ENCODE measurements at places on chromosomes 2 and 18. TPM values are rescaled to one million over a fixed set of nuclear protein-coding genes. Genes with fewer than 3 reads are reported as not detected.
A peak's percentile ranks its signal among the peaks of the same experiment; 100 is the strongest.

- no peak for DNase-seq
Measured at GRCh38 chr2:48715956-48716355, 39.6 kb downstream of the LHCGR start.

DNA sequence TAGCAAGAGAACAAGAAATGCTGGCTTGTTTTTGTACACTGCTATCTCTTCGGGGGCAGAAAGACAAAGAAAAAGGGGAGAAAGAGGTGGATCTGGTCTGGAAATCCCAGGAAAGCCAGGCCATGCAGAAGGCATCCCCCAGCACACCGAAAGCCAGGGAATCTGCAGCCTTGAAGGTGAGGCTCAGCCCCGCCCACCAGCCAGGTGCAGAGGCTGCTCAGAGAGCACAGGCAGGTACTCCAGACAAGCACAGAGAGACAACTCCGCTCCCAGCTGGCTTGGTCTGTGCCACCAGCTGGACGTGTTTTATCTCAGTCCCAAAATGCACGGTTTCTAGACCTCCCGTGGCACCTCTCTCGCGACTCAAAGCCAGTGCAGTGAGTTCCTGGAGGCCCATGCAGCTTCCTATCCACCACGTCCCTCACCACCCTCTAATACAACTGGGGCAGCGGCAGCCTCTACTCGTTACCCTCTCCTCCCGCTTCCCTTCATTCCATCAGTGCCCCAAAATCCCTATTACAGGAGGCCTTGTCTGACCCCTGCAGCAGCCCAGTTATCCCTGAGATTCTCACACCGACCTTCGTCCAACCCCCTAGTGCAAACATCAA lies 62.8 kb downstream of the HDAC4 start:
- DNase-seq: peak; percentile 48

DNA sequence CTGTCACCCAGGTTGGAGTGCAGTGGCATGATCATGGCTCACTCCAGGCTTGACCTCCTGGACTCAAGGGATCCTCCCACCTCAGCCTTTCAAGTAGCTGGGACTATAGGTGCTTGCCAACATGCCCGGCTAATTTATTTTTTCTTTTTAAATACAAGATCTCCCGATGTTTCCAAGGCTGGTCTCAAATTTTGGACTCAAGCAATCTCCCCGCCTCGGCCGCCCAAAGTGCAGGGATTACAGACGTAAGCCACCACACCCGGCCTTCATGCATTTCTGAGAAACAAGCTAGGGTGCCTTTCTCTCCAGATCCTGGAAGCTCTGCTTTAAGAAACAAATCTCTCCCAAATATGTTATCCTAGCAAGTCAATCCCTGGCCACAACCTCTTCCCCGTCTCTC lies 234.1 kb downstream of the FBXO15 start:
- DNase-seq: no peak

DNA sequence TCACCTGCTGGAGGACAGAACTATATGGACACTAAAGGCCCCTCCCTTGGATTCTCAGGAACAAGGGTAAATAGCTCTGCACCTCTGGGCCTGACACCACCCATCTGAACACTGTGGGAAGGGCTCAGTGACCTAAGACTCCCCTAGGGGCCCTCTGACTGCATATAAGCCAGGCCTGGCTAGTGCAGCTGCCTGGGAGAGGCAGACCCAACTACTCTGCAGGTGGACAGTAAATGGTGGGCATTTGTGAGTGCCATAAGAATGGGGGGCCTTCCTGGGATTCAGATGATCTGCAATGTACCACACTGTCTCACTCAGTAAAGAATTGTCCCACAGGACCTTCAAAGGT lies 11.2 kb upstream of the WIPF1 start:
- DNase-seq: no peak

GRCh38 chr18:77899972-77900754 lies 650.5 kb downstream of the GALR1 start:
- DNase-seq: peak; percentile 2

DNA sequence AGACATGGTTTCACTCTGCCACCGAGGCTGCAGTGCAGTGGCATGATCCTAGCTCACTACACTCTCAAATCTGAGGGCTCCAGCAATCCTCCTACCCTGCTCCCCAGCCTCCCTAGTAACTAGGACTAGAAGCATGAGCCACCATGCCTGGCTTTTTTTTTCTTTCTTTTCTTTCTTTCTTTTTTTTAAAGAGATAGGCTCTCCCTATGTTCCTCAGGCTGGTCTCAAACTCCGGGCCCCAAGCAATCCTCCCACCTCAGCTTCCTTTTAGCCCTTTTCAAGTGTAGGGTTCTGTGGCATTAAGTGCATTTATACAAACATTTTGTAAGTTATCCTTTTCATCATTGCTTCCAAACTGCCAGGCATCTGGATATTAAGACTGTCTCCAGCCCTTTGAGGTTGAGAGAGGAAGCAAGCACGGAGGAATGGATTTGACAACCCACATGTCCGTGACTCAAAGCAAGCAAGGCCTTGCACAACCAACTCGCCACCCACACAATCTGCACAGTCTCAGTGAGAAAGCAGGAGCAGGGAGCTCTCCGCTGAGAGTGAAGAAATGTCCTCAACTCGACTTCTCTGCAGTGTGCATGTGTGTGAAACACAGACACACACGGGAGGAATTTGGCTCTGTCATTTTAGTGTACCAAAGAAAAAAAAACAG lies 65.6 kb downstream of the ATP8B1 start:
- no peak for DNase-seq

DNA sequence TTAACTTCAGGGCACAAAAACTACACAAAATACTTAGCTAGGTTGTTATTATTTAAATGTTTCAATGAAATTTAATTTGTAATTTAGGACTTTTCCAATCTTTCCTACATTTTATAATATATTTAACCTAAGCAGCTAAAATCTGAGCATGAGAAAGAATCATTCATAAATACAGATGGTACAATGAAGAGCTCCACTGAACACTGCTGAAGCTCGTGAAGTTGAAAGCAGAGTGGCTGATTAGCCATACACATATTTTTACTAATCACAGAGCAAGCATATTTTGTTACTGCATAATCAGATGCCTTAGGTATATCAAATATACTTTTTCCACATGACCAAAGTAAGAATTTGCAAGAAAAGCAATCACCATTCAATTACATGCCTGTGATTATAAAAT lies 184.9 kb upstream of the ETAA1 start:
- no peak for DNase-seq

- DNase-seq: no peak
Measured at GRCh38 chr18:49769047-49769728, 44.1 kb downstream of the ACAA2 start.

GRCh38 chr18:59540780-59541179 lies 156.4 kb downstream of the CCBE1 start:
- DNase-seq: no peak

GRCh38 chr2:207239754-207240494 lies 74.2 kb upstream of the KLF7 start:
- DNase-seq: peak; percentile 50

DNA sequence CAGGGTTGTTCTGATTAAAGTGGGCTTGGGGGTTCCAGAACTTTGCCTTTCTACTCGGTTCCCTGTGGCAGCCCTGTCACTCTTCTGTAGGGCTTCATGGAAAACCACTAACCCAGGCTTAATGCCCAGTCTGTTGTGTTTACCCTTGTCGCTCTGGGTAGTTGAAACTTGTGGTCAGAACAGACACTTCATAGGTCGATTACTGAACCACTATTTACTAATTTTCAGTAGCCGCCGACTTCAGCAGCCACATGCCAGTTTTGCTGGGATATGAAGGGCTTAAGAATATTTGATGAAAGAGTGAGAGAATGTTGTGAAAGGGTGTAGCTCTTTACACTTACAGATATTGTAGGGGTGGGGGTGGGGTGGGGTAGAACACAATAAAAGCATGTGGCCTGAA lies 362.3 kb downstream of the RND3 start:
- no peak for DNase-seq

DNA sequence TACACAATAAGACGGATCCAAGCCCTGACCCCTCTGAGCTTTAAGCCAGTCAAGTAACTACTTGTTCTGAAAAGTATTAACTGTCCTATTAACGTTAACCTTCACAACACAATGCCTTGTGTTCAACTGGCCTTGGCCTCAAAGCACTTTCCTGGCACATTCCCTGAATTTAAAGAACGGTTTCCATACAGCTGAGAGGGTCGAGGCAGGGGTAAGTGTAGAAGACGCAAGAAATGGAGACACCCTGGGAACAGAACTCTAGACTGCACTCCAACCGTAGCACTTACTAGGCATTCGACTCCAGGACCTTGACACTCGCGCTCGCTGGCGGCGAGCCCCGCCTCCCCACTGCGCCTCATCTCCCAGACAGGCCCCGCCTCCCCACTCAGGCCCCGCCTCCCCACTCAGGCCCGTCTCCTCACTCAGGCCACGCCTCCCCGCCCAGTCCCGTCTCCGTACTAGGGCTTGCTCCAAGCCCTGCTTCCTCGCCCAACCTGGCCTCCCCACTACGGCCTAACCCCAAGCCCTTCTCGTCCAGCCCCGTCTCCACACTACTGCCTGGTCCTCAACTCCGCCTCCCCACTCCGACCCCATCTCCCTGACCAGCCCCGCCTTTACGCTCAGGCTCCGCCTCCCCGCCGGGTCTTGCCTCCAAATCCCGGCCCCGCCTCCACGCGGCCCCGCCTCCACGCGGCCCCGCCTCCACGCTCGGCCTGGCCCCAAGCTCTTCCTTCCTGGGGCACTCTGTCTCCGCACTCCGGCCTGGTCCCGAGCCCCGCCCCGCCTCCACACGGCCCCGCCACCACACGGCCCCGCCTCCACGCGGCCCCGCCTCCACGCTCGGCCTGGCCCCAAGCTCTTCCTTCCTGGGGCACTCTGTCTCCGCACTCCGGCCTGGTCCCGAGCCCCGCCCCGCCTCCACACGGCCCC lies 887 bp upstream of the TMEM87B start:
- DNase-seq: peak; percentile 92

DNA sequence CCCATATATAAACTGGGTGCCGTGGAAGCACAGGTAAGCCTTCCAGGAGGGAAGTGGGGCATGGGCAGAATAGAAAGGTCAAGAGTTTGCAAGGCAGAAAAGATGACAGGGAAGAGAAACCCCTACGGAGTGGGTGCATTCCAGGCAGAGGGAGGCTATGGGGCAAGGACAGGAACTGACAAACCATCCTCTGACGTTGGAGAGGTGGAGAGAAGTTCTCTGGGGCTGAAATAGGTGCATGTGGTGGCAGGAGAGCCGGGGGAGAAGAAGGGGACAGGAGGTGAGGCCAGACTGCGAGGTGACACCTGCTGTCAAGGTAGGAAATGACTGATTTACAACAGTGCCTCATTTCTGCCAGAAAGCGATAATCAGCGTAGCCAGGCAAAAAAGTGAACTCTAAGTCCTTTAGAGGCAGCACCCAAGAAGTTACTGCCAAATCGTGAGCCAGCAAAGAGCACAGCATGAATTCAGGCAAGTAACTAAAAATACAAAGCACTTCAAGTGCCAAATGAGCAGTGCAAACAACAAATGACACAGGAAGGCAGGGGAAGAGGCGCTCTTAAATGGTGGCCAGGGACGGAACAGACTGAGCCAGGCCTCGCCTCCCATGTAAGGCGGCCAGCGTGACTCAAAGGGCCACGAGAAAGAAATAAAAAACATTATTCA lies 113.3 kb upstream of the ACVR1C start:
- peak; percentile 68 for DNase-seq

- no peak for DNase-seq
Measured at GRCh38 chr2:196177124-196177523, 5.7 kb upstream of the STK17B start.

DNA sequence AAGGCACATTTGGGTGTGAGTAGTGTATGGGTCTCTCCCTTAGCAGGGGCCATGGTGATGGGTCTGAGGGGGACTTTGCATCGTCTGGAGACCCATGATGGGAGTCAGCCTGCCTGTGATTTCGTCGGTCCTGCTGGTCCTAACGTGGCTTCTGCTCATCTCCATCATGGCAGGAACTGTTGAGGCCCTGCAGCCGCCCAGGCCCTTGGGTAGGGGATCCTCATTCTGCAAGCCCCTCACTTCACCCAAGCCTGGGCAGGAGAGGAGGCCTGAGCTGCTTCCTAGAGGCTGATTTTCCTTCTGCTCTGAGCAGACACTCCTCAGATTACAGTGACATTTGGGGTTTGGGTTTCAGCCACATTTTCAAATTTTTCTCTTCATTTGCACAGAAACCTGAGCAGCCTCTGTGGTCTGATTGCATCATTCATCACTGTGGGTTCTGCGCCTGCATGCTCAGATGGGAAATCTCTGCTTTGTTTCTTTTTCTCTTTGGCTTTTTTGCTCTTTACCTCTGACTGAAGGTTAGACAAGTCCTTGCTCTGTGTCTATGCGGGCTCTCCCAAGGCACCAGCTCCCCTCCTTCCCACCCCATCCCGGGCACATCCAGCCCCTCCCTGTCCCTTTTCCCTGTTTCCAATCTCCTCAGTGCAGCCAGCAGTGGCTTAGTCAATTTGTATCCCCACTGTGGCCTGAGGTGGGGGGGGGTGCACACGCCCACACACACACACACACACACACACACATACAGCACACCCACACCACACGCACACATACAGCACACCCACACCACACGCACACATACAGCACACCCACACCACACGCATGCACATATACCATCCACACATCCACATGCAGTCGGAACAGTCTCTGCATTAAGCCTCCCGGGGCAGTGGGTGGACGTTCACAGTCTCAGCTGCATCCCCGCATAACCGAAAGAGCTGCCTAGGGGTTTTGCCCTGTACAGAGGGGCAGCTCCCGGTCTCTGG lies 305.4 kb upstream of the HS6ST1 start:
- DNase-seq: no peak

DNA sequence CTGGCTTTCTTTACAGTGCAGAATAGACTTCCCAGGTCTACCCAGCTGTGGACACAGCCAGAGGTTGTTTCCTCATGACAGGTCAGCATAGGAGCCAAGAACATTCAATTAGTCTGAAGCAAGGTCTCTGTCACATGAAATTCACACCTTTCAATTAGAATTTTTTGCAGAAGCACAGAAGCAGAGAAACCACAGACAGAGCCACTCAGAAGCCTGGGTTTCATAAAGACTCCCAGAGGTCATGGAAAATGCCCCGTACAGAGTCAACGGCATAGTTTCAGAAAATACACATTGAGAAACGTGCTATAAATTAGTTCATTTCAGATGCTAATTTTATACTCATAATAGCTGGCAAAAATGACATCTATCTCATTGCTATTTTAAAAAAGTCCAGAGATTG lies 87.0 kb upstream of the TMEM200C start:
- no peak for DNase-seq

- no peak for DNase-seq
Measured at GRCh38 chr2:221915926-221916325, 343.8 kb upstream of the EPHA4 start.

- DNase-seq: no peak
Measured at GRCh38 chr18:70028734-70029133, 81.1 kb upstream of the CD226 start.

- peak; percentile 44 for DNase-seq
Measured at GRCh38 chr18:62999392-62999791, 284.1 kb downstream of the PHLPP1 start.

SERPINB12 gene
- total RNA-seq: not detected

SLC23A3 gene
- not detected for total RNA-seq

HOXD9 gene
- 10.6 TPM for total RNA-seq

RGPD3 gene
- 1.3 TPM for total RNA-seq

KYNU gene
- not detected for total RNA-seq

PCARE gene
- total RNA-seq: not detected

POTEC gene
- not detected for total RNA-seq

ASXL3 gene
- total RNA-seq: not detected

FLACC1 gene
- 1.5 TPM for total RNA-seq
